Upper lobe of right lung (tissue), 1 donor: ENCODE measurements at places on chromosomes 7 and 10. TPM values are rescaled to one million over a fixed set of nuclear protein-coding genes. Genes with fewer than 3 reads are reported as not detected.
A peak's percentile ranks its signal among the peaks of the same experiment; 100 is the strongest.

The NYAP1 gene
- total RNA-seq: 0.55 TPM

The ZC3HAV1 gene
- total RNA-seq: 36.0 TPM

The GNG11 gene
- 22.6 TPM for total RNA-seq

DNA sequence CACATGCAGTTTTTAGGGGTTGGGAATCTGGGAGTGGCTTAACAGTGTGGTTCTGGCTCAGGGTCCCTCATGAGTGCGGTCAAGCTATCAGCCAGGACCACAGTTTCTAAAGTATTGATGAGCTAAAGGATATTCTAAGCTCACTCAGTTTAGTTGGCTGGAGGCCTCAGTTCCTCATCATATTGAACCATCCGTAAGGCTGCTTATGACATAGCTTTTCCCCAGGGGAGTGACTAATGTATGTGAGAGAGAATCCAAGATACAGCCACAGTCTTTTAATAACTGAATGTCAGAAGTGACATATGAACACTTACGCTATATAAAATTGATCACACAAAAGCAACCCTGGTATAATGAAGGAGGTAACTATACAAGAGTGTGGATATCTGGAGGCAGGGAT lies 245.3 kb downstream of the POLR1F start:
- no peak for DNase-seq
- H3K4me1 ChIP-seq: no peaks in the 10 kb centered on the region
- no peaks in the 10 kb centered on the region for H3K36me3 ChIP-seq
- H3K27ac ChIP-seq: no peak overlapping the region
- no peak overlapping the region for H3K4me3 ChIP-seq

DNA sequence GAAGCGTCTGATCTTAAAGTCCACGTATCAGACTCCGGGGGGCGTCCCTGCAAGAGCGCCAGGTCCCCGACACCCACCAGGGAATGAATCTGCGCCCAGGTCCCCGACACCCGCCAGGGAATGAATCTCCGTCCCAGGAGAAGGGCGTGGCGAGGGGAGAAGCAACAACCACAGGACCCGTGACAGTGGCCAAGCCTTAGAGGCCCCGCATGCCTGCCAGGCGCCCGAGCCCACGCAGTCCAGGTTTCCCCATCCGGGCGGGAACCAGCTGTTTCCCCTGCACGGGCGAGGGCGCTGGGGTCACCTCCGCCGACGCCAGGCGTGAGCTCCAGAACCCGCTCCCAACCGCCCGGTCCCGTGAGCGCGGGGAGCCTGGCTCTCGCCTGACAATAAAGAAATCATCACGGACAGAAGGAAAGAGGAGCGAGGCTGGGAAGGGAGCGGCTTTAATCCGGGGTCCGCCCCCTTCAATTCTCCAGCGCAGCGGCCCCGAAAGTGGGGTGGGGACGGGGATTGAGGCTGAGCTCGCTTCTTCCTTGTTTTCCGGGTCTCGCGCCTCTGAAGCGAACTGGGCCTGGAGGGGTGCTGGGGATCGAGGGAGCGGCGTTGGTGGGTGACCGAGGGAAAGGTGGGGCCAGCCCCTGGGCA lies 29.0 kb upstream of the BMS1 start:
- peak overlapping the region; percentile 32 for H3K27ac ChIP-seq
- H3K4me3 ChIP-seq: peak overlapping the region; percentile 52
- peaks cover 39% of the 10 kb centered on the region for H3K27me3 ChIP-seq

DNA sequence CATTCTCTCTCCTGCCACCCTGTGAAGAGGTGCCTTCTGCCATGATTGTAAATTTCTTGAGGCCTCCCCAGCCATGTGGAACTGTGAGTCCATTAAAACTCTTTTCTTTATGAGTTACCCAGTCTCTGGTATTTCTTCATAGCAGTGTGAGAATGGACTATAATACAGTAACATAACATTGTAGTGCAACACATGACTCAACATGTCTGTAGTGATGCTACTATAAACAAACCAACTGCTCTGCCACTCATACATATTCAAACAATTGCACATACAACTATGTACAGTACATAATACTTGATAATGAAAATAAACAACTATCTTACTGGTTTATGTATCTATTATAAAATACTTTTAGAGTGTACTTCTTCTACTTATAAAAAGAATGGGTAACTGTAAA lies 7.1 kb downstream of the ATOH7 start:
- H3K27me3 ChIP-seq: peaks cover 5% of the 10 kb centered on the region
- H3K4me1 ChIP-seq: no peaks in the 10 kb centered on the region
- no peak overlapping the region for H3K27ac ChIP-seq
- no peak overlapping the region for H3K4me3 ChIP-seq
- DNase-seq: no peak

DNA sequence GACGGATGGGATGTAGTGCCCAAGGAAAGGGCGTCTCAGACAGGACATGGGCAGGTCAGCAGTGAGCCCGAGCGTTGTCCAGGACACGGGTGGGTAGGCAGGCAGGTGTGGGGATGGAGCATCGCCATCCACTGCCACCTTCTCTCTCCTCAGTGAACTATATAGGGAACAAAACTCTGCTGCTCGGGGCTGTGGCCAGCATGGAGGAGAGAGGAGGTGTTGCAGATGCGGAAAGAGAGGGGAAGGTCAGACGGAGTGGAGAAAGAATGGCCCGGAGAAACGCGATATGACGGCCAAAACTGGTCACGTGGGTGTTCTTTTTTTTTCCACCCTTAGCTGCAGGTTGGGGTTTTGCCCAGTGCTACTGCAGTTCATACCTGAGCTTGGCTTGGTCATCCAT lies 71.2 kb downstream of the GRID1 start:
- no peak overlapping the region for H3K27ac ChIP-seq
- no peaks in the 10 kb centered on the region for H3K4me1 ChIP-seq
- no peaks in the 10 kb centered on the region for H3K36me3 ChIP-seq

DNA sequence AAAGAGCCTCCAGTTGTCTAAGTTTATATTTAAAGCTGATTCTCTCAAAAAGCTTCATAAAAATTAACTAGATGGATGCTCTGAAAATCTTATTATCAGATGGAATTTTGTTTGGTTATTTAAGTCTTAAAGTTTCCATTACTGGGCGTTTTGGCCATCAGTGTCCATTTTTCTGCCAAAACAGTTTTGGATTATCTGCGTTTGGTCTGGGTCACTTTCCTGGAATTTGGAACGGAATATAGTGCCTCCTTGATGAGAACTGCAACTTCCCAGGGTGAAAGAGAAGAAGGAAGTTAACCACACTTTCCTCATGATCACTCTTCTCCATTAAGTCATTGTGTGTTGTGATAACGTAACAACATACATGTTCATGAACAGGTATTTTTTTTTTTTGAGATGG lies 764.9 kb upstream of the AUTS2 start:
- H3K36me3 ChIP-seq: no peaks in the 10 kb centered on the region
- no peak overlapping the region for H3K27ac ChIP-seq
- H3K4me1 ChIP-seq: no peaks in the 10 kb centered on the region
- no peaks in the 10 kb centered on the region for H3K27me3 ChIP-seq
- H3K4me3 ChIP-seq: no peak overlapping the region
- DNase-seq: no peak

DNA sequence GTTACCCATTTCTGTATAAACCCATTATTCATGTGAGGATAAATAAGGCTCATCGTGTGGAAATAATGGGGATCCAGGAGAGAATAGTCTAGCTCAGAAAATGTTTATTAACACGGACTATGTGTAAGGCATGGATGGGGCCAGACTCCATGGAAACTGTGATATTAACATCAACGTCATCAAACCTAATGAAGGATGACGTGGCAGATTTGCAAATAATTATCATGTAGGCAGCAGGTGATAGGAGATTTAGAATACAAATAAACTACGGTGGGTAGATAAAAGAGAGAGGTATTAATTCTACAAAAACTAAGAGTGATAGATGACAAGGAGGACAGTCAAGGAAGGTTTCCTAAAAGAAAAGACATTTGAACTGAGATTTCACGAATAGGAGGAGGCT lies 592.2 kb downstream of the REEP3 start:
- H3K4me1 ChIP-seq: no peaks in the 10 kb centered on the region
- H3K4me3 ChIP-seq: no peak overlapping the region
- H3K27me3 ChIP-seq: no peaks in the 10 kb centered on the region
- H3K36me3 ChIP-seq: no peaks in the 10 kb centered on the region
- no peak for DNase-seq
- H3K27ac ChIP-seq: no peak overlapping the region

DNA sequence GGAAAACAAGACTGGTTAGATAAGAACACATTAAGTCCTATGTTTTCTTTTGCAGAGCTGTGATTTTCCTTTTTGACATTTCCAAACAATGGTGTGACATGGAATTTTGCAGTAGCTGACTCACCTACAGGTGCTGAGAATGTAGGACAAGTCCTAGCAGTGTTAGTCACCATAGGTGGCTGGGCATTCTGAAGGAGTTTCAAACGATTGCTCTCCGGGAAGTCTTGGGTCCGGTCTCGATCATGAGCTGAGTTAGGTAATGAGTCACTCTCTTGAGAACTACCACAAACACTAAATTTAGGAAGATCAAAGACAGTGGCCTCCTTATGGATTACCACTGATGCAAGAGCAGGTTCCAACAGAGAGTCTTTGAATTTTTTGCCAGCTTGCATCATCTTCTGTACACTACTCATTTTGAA lies 3.6 kb downstream of the FIGNL1 start:
- peaks cover 18% of the 10 kb centered on the region for H3K4me1 ChIP-seq
- peaks cover 34% of the 10 kb centered on the region for H3K36me3 ChIP-seq
- H3K27me3 ChIP-seq: no peaks in the 10 kb centered on the region
- H3K4me3 ChIP-seq: no peak overlapping the region

- H3K4me3 ChIP-seq: no peak overlapping the region
- DNase-seq: no peak
- H3K27ac ChIP-seq: no peak overlapping the region
Observed at GRCh38 chr7:4655311-4655710, 26.8 kb upstream of the FOXK1 start.

DNA sequence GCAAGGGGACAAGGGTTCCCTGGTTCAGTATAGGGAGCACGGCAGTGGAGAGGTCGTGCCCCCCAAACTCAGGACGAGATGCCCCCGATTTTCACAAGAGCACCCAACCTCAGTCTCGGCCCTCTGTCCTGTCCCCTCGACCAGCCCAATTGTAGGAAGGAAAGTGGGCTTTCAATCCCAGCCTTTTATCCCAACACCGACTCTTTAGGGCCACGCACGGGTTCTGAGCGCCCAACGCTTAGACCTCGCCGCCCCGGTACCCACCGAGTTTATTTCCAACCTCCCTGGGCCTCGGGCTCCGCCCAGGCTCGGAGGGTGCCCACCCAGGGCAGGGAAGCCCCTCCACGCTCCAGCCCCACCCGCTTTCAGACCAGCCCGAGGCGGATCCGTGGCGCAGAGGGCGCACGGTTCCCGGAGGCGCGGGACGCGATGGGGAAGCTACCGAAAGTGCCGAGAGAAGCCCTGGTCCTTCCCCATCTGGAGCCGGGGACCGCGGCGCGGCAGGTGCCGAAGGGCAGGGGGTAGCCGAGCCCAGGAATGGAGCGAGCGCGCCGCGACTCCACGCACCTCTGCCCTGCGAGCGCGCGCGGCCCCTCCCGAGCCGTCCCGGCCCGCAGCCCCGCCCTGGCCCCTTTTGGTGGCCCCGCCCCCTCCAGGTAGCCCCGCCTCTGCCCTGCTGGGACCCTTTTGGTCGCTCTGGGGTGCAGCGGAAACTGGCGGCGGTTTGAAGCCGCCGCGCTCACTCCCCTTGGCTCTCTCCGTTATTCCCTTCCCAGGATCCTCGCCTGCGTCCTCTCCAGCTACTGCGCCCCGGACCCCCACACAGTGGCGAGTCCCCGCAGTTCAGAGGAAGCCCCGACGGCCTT lies 20.4 kb downstream of the GRID2IP start:
- H3K27me3 ChIP-seq: peaks cover 73% of the 10 kb centered on the region
- no peak overlapping the region for H3K27ac ChIP-seq
- peak overlapping the region; percentile 35 for H3K4me3 ChIP-seq

DNA sequence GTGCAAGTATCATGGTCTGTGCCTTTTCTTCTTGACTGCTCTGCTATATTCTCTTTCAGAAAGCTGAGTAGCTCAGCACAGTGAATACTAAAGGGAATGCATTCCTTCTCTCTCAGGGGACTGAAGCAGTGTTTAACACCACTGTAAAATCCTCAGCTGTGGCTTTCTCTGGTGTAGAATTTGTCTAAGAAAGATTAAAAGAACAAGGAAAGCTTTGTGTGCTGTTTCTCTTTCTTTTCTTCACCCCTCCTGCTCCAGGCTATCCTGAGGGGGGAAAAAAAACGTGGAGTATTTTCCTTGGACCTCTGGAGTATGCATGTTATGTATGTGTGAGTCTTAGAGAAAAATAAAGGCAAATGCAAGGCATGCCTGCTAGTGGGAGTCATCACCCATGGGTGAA lies 383.9 kb downstream of the AUTS2 start:
- H3K4me1 ChIP-seq: no peaks in the 10 kb centered on the region
- H3K4me3 ChIP-seq: no peak overlapping the region
- no peak for DNase-seq
- no peaks in the 10 kb centered on the region for H3K36me3 ChIP-seq
- H3K27ac ChIP-seq: no peak overlapping the region

DNA sequence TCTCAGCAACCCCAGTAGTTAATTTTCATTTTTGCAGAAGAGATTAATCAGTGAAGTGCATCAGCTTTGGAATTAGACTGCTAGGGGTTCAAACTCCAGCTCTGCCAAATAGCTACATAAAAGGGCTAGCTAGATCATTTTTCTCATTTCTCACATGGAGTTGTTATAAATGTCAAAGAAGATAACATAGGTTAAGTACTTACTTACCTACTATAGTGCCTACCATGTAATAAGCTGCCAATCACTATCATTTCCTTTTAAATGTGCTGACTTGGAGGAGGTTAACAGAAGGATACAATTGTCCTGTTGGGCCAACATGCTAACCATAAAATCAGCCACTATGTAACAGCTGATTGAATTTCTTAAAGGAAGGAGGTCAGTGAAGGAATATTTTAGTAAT lies 40.7 kb downstream of the KDM7A start:
- H3K4me1 ChIP-seq: no peaks in the 10 kb centered on the region
- H3K4me3 ChIP-seq: no peak overlapping the region
- DNase-seq: no peak
- no peak overlapping the region for H3K27ac ChIP-seq

DNA sequence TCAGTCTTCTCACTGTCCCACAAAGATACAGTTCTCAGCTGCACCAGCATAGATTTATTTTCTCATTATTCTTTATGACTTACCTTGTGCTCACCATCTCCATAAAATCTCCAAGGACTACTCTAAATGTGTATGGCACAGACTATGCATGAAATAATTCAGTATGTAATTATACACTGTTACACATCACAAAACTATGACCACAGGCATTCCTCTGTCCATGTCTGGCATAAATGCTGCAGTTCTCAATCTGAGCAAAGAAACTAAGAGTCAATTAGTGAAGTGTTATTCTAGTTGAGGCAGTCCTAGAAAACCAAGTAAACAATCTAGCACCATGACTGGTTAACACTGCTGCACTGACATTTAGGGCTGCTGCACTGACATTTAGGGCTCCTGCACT lies 2.7 kb downstream of the CYCS start:
- DNase-seq: no peak
- H3K27me3 ChIP-seq: no peaks in the 10 kb centered on the region
- H3K36me3 ChIP-seq: peaks cover 42% of the 10 kb centered on the region
- H3K4me3 ChIP-seq: no peak overlapping the region

DNA sequence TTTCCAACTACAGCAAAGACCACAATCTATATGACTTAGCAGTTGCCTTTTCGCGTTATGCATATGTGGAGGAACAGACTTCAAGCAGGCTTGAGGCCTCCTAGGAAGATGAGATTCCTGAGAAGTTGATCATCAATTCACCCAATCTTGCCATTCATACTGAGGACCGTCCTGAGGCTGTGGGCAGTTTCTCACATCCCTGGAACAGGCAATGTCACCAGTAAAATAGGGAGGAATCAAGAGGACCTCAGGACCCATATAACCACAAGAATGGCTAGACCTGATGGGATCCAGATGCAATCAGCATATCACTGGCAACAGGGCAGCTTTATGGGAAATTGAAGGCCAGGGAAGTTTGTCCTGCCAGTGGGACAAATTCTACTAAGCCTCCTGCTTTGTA lies 17.3 kb downstream of the KDM7A start:
- no peaks in the 10 kb centered on the region for H3K36me3 ChIP-seq
- H3K27me3 ChIP-seq: no peaks in the 10 kb centered on the region
- H3K4me1 ChIP-seq: peaks cover 7% of the 10 kb centered on the region
- DNase-seq: no peak
